ENCODE measurements at places on chromosomes 1 and 21.

- DNase-seq = no peak
These were observed 24.8 kb downstream of the HSD3B1 start for GRCh38 chr1:119531606-119532323.

DNA sequence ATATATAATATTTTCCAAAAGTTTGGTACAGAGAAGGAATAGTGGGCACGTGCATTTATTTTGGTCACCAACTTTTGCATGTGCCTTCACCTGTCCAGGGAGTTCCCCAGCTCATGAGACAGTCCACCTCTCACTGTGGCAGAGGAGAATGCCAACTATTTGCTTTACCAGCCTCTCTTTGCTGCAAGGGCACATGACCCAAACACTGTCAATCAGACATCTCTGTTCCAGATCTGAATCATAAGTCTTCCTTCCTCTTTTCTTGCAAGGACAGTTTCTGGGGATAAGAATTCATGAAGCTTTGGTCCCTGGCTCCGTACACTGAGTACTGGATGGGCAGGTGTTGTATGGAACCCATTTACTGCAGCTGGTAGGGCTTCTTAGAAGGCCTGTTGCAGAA is 38.6 kb downstream of the C1orf87 start:
- no peak for DNase-seq

GRCh38 chr1:204507317-204508105 is 8.7 kb upstream of the MDM4 start:
- DNase-seq = no peak

DNA sequence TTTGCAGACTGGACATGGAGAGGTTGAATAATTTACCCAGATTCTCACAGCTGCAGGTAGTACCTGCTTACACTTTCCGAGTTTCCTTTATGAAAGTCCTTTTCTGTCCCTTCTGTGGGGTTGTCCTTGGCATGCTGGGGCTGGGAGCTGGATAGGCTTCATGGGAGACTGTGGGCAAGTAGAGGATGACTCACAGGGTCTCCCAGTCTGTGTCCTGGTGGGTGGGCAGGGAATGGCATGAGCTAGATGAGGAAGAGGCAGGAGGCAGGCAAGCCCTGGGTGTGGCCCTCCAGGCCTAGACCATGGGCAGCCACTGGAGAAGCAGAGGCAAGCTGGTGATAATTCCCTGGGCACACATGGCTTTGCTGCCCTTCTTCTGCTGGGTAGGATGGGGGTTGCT is 80.6 kb downstream of the NAV1 start:
- DNase-seq = no peak

DNA sequence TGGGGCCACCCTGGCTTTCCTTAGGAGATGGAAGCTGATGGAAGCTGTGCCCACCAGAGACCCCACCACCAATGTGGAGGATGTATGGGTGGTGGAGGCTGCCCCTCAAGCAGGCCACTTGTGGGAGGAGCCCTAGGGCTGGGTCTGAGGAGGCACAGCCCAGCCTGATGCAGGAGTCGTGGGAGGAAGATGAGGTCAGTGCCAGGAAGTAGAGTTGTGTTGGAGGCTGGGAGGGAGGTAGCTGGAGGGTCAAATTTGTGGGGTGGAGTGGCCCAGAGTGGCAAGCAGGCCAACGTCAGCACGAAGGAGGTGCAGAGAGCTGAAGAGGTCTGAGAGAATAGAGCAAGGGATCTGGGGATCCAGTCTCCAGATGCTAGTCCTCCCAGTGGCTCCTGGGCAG is 119.0 kb upstream of the USP24 start:
- no peak for DNase-seq

GRCh38 chr21:26374817-26375216 is 198.3 kb downstream of the CYYR1 start:
- no peak for DNase-seq

DNA sequence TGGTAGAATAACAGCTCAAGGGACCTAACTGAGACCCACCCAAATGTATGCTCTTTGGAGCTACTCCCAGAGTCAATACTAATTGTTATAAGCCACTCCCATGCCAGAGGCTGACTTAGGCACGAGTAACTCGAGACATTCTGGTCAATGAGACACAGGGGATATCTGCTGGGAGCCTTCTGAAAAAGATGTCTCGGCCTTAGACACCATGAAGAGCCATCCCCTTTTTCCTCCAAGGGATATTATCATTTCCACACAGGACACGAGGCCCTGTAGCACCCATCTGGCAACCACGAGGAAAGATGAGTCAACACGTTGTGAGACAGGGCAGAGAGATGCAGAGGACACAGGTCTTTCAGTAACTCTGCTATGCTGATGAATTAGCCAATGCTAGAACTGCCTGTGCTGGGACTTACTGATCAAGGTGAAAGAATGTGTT is 30.7 kb downstream of the ITPKB start:
- DNase-seq = no peak

GRCh38 chr1:11680270-11681070 is 478 bp downstream of the MAD2L2 start:
- DNase-seq = no peak

DNA sequence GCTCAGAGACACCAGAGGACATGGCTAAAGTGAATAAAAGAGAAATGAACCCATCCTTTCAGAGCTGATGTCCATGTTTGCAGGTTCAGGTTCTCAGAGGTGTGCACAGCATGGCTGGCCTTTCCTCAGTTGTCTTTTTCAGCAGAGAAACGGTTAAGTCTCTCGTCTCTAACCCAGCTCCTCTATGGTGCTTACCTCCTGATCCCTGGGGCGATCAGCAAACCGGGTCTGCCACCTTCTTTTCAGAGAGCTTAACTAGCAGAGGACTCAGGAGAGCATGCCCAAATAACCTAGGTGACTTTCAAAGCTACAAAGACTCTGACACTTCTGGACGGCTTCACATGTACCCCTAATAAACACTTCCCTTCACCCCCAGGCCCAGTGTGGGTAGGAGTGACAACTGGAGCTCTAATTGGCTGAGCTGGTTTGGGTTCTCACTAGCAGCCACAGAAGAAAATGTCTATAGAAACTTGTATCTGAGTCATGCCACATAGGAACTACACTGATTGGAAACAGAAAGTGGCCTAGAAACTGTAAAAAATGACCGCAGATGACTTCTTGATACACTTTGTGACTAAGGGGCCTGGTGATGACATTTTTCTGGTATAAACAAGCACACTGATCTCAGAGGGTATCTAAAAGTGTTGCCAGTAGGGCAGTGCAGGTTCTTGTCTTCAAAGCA is at the start of gene AIM2:
AIM2 (minus strand) TSS at position 329 of the 682 bp plus-strand sequence. CDS start 3,267 bp downstream, outside the sequence.
- no peak for DNase-seq

DNA sequence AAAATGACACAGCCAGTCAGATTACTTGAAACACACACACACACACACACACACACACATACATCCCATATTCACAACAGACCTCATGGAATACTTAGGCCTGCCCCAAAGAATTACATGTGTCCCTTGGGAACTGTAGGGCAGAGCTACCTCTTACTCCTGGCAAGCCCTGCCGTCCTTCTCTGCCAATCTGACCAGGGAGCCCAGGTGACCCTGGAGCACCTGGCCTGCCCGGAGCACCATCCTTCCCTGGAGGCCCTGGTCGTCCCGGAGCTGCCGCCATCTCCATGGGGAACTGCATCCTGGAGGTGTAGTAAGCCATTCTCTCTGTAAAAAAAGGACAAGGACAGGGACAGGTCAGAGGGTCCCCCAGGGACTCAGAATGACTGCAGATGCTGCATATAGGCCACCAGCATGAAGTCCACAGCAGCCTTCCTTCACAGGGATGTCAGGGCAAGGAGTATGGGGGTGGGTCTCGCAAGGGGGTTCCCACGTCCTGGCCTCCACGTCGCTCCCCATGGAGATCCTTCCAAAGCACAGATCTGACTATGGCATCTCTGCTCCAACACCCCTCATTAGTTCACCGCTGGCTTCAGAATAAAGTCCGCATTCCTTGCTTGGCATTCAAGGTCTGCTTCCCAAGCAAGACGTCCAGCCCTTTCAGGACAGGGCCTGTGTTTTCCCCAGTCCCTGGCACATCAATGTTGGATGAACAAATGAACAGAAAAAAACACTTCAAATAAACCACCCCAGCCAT is 9.2 kb upstream of the PEF1 start:
- DNase-seq = no peak

- DNase-seq = no peak
These were observed 129.6 kb downstream of the RYR2 start for GRCh38 chr1:237171454-237172117.

- DNase-seq = no peak
These were observed 32.7 kb downstream of the CTH start for GRCh38 chr1:70443739-70444138.

- no peak for DNase-seq
These were observed 58.5 kb upstream of the GUCA2A start for GRCh38 chr1:42223036-42223435.

GRCh38 chr1:239722035-239722434 is 335.7 kb downstream of the CHRM3 start:
- no peak for DNase-seq

DNA sequence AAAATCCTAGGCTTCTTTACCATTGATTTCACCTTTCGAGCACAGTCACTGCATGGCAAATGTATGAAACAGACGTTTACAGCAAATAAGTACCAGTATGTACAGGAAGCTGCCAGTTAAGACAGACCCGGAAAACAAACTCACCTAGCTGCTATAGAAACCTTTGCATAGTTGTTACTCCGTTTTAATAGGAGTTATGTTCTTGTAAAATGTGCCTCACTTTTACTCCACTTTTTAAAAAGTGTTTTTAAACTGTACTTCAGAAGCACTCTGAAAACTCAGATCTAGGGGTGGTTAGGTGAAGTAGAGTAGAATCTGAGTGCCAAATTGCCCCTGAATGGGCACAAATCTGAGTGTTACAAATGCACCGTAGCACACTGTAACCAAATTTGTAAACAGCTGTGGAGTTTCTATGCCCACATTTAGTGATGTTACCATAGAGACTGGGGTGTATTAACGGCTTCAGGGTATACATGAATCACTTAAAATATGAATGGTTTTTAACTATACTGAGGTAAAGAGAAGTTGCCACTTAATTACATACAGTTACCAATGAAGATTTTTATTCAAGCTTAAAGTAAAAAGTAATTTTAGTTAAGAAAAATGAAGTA is 30.7 kb downstream of the CNIH4 start:
- no peak for DNase-seq

DNA sequence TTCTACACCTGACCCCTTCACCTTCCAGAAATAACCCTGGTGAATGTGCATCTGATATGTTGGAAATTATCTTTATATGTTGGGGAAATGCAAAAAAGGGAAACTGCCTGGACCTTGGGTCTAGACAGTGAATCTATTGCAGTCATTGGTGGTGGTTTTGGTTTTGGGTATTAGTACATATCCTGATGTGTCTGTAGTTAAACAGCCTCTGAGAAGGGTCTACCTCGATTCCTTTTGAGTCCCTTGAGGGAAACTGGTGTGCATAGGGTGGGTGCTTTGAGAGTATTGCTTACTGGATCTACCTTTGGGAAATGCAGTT is 127.3 kb upstream of the KIAA0040 start:
- no peak for DNase-seq

DNA sequence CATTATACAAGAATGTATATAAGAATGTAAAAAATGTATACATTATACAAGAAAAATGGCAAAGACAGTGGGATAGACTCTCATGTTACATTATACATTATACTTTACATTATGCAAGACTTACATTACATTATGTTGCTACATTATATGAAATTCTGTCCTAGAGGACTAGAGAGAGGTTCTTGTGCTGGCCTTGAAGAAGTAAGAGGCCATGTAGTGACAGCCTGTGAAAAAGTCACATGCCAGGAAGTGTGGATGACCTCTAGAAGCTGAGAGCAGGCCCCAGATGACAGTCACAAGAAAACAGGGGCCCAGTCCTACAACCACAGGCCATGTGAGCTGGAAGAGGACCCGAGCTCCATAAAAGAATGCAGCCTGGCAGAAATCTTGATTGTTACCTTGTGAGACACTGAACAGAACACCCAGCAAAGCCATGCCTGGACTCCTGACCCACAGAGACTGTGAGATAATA is 30.5 kb upstream of the AHCYL1 start:
- DNase-seq = no peak

DNA sequence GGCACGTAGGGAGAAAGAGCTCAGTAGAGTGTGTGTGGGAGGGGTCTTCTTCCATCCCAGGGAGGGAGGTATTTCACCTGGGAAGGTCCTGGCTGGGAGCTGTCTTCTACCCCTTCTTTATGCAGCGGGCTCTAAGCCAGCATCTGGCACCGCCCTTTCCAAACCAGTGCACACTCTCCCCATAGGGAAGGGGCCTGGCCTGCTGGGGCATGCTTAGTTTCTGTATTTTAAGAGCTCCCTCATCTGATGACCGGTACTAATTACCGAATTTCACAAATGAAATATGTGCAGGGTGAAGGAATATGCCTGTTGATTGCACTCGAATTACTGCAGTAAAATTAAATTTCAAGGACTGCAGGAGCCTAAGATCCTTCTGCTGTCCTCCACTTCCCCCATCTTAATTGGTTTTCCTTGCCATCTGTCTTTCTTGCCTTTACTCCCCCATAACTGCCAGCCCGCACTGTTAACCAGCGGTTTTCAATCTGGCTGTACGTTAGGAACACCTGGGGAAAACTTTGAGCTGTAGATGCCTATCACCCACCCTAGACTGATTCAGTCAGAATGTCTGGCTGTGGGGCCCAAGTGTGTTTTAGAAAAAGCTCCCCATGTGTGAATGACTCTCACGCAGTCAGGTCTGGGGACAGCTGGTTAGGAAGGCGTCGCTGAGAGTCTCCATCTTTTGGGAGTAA is 20.1 kb downstream of the GALNT2 start:
- DNase-seq = no peak

DNA sequence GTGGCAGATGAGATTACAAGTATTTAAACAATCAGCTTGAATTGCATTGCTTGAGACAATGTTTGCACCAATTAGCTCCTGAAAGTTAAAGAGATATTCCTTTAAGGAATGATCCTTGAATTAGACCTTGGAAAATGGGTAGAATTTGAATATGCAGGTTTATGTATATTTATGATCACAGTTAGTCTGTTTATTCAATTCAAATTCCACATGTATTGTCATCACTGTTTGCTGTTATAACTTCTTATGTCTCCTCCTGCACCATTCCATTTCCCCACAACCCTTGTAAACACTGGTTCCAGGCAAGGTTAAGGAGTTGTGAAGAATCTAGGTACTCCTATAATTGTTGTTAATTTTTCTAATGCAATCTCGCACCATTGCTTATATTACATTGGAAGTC is 518.2 kb upstream of the PBX1 start:
- no peak for DNase-seq

- DNase-seq = no peak
These were observed 12.7 kb upstream of the TRAF3IP3 start for GRCh38 chr1:209743145-209743482.
